ENCODE measurements at places on chromosomes 5 and 9.

GRCh38 chr5:53820802-53821171, 260.3 kb downstream of the NDUFS4 start:
- DNase-seq, result no peak

GRCh38 chr9:138076650-138077009, 199.0 kb downstream of the CACNA1B start:
- DNase-seq, result no peak

GRCh38 chr9:119938871-119939270, 569.6 kb upstream of the BRINP1 start:
- no peak for DNase-seq

- DNase-seq, result no peak
Measured at GRCh38 chr5:74517700-74518099, 122.8 kb downstream of the ENC1 start.

- no peak for DNase-seq
Measured at GRCh38 chr5:35477911-35478310, 139.8 kb upstream of the SPEF2 start.

- no peak for DNase-seq
Measured at GRCh38 chr5:91178461-91178860, 204.7 kb downstream of the ARRDC3 start.

DNA sequence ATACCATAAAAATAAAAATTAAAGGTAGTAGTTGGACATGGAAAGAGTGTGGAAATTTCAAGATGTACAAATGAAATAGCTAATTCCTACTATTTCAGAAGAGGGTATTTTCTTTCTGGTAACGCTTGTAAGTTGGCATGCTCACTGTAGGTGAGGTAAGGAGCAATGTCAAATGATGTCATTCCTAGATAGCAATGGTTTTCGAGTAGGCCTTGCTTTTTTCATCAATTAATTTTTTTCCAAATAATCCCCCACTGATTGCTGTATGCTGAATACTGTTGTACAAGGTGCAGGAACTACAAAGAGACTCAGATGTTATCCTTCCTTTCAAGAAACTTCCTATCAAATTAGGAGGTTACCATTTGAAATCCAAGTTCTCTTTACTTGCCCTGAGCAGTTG, 928 bp upstream of the SELENOP start:
- no peak for DNase-seq

- DNase-seq, result peak; percentile 15
Measured at GRCh38 chr9:86202338-86202882, 57.0 kb downstream of the C9orf153 start.

DNA sequence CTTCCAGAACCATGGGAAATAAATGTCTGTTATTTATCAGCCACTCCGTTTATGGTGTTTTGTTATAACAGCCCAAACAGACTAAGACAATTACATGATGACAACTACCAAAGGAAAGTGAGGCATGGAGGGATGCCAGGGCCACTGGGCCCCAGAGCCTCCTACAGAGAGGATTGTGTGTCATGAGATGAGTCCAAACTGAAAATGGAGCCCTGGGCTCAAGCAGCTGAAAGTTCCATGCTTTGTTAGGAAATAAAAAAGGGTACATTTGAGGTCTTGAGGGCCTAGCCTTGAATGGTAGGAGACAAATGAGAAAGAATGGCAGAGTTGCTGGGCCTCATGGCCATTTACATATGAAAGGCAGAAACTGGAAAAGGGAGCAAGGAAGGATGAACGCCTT, 586.5 kb downstream of the CETN3 start:
- no peak for DNase-seq

DNA sequence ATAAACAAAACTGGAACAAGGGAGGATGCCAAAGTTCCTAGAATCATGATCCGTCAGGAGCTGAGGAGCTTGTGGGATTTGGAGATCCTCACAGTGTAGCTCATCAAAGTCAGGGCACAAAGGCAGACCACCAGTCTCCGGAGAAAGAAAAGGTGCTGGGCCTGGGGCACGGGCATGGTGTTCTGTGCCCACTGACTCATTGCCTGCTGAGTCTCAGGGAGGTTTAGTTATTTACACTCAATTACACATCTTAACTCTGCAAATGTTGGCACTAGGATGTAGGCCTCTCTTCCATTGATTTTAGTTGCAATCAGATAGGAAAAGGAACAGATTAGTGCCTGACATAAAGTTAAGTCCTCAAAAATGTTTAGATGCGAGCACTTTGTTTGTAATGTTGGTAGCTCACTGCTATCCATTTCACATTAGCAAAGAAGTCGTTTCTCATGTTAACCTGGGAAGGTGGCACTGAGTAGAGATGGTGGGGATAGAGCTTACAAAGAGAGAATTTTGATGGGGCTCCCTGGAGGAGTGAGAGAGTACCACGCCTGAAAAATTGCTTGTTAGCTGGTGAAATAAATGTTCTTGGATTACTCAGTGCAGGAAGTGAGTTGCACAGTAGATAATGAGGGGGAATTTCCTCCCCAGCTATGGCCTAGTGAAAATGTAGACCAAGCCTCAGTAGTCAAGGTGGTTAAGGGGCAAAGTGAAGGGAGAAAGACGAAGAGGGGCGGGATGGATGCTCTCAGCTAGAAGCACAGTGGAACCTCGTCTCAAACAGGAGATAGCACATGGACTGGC, 109.5 kb upstream of the CD180 start:
- DNase-seq, result no peak

DNA sequence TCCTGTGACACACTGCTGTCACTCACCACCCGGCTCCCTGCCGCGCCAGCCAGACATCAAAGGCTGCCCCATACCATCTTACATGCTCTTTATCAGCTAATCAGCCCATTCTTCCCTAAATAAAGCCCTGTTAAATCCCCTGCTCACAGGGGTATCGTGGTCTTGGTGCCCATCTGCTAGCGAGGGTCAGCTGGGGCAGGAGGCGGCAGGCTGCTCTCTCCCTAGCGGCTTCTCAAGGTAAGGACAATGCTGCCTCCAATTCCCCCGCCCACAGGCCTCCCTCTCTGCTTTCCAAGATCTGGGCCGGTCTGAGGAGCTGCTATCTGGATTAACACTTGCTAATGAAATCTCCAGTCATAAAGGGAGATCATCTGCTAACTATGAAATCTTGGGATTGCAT, 26.8 kb downstream of the BARHL1 start:
- DNase-seq, result no peak

DNA sequence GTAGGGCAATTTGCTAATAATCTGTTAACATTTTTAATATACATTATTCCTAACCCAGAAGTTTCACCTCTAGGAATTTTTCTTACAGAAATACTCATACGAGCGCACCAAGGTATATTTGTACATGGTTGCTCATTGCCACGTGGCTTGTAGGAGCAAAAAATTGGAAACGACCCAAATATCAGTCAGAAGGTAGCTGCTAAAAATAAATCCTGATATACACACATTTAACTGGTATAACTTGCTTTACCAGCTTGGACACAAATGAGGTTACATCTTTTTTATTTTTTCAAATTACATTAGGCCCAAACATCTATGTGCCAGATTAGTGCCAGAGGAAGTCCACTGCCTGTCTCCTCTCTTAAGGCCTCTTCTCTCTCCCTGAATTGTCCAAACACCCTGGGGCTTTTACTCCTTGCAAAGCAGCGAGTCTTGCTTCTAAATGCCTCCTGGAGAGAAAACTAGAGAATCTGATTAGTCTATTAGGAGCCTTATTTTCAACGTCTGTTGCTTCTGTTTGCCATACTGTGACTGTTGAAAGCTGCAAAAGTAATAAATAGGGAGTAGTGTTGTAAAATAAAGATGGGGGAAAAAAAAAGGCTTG, 92.0 kb upstream of the SSBP2 start:
- DNase-seq, result no peak

- no peak for DNase-seq
Measured at GRCh38 chr5:137960141-137960540, 70.9 kb downstream of the PKD2L2 start.

DNA sequence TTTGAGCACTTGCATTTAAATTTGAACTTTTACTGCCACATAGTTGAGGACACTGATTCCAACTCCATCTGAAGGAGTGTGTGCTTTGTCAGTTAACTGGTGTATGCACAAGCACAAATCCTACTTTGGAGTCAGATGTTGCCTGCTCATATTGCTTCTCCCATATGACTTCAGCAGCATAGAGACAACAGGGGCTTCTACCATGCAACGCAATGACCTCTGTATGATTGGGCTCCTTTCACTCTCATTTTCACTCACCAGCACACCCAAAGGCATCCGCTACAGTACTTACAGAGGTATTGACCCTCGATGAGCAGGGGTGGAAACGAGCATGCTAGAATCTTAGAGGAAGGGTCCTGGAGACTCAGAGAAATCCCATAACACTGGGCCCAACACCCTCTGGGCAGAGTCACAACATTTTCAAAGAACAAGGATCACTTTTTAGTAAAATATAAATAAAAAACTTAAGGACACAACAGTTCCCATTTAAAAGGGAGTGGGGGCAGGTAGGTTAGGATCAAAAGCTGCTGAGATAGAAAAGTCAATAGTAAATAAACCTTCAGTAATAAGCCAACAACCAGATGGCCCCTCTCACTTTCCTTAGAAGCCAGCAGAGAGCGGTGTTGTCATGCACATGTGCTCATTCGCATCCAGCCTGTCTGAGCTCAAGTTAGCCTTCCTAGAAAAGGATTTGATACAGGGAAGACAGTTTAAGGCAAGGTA, 203.8 kb downstream of the SNCAIP start:
- DNase-seq, result peak; percentile 65

DNA sequence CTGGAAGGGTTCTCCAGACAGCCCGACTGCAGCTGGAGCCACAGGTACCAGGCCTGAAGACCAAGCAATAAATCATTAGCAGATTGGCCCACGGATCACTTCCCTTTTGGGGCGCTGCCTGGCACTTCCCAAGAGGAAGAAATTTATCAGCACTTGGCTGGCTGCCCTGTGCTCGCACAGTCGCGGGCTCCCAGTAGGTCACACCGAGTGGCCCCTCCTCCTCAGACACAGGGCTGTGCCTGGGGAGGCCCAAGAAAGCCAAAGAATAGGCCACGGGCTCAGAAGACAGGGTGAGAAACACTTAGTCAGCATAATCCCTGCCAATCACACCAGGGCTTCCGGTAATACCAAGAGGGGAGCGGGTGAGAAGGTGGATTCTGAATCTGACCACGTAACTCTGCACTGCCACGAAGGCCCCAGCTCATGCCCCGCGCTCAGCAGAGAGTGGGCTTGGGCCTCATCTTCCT, 115.7 kb upstream of the MSX2 start:
- peak; percentile 96 for DNase-seq

GRCh38 chr9:14310311-14310710, 3.6 kb downstream of the NFIB start:
- no peak for DNase-seq

DNA sequence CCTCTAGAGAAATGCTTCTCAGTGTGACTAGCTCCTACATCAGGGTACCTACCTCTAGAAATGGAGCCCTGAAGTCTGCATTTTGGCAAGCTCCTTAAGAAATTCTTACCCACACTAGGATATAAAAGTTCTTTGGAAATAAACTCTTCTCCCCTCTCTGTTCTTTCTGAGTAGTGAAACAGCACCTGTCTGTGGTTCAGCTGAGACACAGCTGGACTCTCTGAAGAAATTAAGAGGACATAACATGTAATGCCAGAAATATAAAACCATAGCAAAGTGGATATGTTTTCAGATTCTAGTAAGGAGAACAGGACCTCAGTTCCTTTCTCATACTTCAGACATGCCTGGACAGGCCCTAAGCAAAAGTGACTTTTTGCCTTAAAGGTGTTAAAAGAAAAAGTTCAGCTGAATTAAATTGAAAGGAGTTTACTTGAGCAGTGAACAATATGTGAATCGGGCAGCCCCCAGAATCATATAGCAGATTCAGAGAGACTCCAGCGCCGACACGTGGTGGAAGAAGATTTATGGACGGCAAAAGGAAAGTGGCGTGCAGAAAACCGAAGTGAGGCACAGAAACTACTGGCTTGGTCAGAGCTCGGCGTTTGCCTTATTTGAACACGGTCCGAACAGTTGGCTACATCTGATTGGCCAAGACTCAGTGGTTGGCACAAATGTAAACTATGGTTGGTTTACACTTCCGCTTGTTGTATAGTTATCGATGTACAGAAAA, 64.5 kb downstream of the PRKACG start:
- no peak for DNase-seq

DNA sequence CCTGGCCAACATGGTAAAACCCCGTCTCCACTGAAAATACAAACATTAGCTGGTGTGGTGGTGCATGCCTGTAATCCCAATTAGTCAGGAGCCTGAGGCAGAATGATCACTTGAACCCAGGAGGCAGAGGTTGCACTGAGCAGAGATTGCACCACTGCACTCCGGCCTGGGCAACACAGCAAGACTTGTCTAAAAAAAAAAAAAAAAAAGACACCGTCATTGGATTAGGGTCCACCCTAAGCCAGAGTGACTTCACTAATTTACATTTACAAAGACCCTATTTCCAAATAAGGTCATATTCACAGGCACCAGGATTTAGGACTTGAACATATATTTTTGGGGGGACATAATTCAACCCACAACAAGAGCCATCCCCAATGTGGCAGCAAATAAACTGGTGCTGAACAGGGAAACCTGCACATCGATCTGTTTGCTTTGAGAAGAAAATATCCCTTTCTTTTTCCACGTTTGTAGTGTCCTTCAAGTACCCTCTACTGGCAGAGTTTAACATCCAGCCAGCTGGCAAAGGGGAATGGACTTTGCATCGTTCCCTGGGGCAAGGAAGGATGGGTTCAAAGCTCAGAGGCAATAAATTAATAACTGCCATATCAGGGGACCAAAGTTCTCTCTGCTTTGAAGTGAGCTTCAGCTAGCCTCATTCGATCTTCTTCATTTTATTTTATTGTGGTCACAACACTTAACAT, 3.7 kb upstream of the DNAJC25 start:
- DNase-seq, result no peak

- no peak for DNase-seq
Measured at GRCh38 chr5:131672776-131673175, 37.7 kb upstream of the RAPGEF6 start.

DNA sequence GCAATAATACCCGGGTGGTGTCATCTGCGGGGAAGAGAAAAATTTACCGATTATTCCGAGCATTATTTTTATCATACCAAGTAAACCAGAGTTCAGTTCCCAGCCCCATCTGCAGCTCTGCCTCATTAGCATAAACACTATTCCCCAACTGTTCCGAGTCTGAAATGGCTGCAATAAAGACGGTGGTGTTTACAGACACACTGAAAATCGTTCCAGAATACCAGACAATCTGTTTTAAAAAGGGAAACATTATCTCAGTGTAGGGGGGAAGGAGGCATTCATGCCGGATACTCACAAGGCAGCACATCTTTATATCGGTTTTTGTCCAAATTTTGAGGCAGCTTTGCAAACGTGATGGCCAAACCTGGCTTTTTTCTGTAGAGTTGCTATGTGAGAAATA, 70.3 kb upstream of the EPB41L4B start:
- no peak for DNase-seq

GRCh38 chr9:2955575-2955974, 111.7 kb upstream of the PUM3 start:
- no peak for DNase-seq

GRCh38 chr5:175309218-175309810, 134.7 kb downstream of the DRD1 start:
- DNase-seq, result no peak

DNA sequence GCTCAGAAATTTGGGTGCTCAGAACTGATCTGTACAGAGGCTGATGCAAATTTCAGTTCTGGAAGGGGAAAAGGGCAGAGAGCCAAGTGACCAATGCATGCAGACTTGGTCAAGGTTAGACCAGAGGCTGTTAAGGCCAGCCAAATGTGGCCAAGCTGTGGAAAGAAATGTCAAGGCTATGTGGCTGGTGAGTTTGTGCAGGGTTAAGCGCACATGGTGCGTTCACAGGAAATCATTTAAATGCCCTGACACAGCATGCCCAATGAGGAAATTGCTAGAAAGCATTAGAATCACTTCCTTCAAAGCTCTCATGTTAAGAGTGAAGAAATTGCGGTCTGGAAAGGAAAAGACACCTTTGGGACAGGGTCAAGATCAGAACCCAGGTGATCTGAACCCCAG, 58.0 kb downstream of the PTPN3 start:
- no peak for DNase-seq

All from Calu3 (cell line).